Astrocyte of the hippocampus (primary cell): ENCODE measurements at places on chromosomes 4 and X.

DNA sequence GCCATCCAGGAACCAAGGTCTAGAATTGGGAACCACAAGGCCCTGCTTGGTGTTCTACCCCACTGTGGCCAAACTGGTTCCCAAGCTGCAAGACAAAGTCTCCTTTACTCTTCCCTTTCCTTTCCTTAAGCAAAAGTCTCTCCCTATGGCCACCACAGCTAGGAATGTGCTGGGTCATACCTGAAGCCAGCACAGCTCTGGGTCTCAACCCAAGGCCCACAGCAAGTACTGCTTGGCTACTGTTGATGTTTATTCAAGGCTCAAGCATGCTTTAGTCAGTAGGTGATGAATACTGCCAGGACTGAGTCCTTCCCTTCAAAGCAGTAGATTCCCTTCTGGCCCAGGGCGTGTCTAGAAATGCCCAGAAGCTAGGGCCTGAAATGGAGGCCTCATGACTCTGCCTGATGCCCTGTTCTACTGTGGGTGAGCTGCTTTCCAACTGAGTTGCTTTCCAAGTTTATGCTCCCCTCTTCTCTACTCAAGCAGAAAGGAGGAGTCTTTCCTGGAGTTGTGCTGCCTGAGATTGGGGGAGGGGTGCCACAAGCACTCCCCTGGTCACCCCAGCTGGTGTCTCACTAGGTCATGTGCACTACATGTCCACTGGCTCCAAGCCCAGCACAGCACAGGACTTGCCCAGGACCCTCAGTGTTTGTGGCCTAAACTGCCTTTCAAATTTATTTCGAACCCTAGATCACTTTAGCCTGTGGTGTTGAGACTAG lies 44.9 kb downstream of the STAP1 start:
- DNase-seq = no peak

GRCh38 chrX:140495739-140496138 lies 9.1 kb downstream of the SOX3 start:
- DNase-seq = no peak

DNA sequence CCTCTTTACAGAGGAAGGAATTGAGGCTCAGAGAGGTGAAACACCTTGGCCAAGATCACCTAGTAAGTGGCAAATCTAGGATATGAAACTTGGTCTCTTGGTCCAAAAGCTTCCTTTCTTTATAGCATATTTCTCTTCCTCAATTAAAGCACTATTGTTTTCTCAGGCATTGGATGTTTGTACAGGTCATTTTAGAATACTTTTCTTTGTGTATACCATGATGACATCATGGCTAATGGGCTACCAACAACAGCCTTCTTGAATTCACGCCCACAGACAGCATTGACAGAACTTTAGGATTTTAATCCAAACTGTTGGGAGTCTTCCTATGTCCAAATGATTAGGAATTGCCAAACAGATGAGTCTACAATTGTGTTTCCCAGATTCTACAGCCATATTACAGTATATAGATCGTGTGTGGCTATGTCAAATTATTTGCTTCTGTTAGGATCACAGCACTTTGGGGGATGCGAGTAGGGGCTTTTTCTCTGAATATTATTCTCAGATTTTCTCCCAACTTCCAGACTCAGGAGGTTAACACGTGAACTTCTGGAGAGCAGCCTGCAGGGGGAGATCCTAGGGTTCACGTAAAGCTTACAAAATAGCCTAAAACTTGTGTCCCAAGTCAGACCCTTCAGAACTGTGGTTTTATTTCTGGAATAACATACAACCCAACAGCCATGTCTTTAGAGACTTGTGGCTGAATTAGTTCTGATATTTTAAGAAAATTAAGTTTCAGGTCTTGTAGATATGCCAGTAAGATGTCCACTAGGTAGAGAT lies 191.8 kb downstream of the SHROOM3 start:
- DNase-seq = no peak

- peak; percentile 61 for DNase-seq
These were observed 130.2 kb downstream of the GASK1B start for GRCh38 chr4:158042591-158043030.

DNA sequence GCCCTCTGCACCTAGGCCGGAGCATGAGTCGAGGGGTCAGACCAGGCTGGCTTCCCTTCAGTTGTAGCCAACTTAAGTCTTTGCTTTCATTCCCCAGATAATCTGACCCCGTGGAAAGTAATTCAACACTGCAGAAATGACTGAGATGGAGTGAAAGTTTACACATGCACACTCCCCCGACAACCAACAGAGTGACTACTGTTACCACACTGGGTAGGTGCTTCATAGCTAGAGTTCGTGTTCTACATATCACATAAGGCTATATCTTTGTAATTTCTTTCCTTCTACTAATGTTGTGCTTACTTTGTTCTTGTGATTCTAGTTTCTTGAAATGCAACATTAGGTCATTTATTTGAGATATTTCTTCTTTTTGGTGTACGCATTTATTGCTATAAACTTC lies 7.2 kb upstream of the CTAG2 start:
- DNase-seq = no peak

DNA sequence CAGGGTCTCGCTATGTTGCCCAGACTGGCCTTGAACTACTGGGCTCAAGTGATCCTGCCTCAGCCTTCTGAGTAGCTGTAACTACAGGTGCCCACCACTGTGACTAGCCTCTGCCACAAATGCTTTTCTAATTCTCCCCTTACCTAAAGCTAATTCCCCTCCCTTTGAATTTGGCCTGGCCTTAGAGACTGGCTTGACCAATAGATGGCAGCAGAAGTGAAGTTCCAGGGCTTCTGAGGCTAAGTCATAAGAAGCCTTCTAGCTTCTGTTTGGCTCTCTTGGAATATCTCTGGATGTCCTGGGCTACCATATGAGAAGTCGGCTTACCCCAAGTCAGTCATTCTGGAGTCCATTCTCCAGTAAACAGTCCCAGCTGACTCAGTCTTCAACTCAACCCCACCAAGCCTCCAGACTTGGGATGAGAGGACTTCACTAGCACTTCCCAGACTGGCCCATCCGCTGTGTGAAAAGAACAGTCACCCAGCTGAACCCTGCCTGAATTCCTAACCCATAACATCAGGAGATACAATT lies 61.0 kb downstream of the HPRT1 start:
- DNase-seq = peak; percentile 73

GRCh38 chrX:35773958-35774564 lies 24.1 kb upstream of the MAGEB16 start:
- DNase-seq = no peak

DNA sequence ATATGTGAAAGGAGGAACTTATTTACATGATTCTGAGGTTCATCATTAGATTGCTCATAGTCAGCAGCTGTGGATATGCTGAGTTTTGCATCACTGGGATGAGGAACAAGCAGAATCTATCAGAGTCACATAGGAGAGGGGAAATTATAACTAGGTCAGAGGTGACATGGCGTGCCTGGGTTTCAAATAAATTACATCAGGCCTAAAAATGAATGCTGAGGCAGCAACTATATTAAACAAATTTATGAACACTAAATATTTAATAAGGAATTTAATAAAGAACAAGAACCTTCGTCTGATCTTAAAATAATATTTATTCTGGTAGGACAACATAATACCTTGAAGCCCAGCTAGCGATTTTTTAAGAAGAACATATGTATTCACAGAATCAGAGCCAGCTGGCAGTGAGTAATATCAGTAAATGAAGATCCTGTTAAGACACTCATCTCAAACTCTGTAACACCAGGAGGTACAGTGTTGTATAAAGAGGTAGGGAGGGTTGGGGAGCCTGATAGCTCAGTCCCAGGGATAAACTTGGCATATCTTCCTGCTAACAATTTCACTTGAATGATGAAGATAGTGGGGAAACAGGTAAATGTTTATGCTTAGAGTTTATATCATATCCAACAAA lies 60.9 kb upstream of the HS3ST1 start:
- DNase-seq = no peak

- no peak for DNase-seq
These were observed 782.2 kb downstream of the ARAP2 start for GRCh38 chr4:35461931-35462659.

- DNase-seq = no peak
These were observed 17.2 kb upstream of the PRDM5 start for GRCh38 chr4:120939693-120940092.

DNA sequence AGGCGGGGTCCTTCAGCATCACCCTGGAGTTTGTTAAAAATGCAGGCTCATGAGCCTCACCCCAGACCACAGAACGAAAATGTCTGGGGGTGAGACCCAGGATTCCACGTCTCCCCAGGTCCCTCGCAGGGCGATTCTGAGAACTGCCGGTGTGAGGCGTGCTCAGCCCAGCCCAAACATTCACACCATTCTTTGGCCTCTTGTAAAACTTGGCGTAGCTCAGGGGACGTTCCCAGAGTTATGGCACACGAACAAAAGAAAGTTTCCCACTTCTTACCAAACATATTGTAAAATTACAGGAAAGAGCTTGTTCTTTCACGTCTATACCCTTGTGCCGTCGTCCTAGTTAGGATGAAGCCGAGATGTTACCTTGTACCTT lies 12.9 kb downstream of the CD99 start:
- peak; percentile 87 for DNase-seq

- DNase-seq = peak; percentile 12
These were observed 146.5 kb downstream of the NDST3 start for GRCh38 chr4:118180776-118181175.

GRCh38 chrX:109590176-109590575 lies 34.8 kb downstream of the KCNE5 start:
- no peak for DNase-seq

DNA sequence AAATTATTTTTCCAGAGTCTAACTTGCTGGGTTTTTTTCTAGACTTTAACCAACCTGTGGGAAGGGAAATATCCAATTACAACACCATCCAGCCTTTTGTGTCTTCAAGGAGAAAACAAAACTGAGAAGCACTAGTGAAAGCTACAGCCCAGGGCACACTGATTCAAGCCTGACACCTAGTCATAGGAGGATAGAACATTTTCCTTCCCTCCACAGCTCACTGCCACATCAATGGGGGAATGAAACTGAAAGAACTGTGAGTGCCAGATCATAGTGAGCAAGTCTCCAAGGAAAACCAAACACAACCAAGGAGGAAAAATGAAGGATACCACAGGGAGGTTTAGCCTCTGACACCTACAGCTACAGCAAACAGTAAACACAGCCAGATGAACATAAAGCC lies 43.3 kb upstream of the MAGEA8 start:
- DNase-seq = peak; percentile 3

GRCh38 chr4:170803492-170803891 lies 713.7 kb upstream of the AADAT start:
- DNase-seq = no peak

DNA sequence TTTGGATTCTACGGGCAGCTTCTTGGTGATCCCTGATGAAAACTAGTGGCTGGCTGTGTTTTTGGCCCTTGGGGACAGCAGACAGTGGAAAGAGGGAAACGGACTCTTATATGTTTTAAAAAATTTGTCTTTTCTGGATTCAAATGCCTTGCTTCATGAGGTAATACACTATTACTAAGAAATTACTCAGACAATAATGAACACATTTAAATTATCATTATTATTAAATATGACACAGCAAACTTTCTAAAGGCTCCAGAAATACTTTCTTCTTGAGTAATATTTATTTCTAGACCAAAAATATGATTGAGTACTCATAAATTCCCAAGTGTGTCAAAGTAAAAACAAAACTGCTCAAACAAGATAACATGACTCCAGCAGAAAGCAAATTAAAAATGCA lies 520.7 kb upstream of the AADAT start:
- DNase-seq = no peak

DNA sequence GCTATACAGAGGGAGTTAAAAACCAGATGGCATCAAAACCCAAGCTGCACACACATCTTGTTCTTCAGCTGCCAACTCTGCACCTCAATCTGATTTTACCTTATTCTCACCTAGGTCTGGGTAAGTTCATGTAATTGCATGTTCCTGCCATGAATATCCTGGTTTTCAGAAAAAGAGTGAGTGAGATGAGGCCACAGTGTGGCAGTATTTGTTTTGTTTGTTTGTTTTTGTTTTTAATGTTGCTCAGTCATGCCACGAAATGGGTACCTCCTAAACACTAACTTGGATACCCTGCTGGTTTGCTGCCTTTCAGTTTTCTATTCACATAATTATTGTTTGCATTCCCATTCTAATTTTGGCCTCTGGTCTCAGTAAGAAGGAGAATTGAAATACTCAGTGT lies 22.5 kb downstream of the TMEM164 start:
- no peak for DNase-seq

GRCh38 chrX:43976205-43976604 lies 3.0 kb upstream of the NDP start:
- no peak for DNase-seq

- no peak for DNase-seq
These were observed 61.2 kb downstream of the UPRT start for GRCh38 chrX:75335127-75335458.

GRCh38 chr4:114684462-114684861 lies 85.9 kb downstream of the UGT8 start:
- no peak for DNase-seq

DNA sequence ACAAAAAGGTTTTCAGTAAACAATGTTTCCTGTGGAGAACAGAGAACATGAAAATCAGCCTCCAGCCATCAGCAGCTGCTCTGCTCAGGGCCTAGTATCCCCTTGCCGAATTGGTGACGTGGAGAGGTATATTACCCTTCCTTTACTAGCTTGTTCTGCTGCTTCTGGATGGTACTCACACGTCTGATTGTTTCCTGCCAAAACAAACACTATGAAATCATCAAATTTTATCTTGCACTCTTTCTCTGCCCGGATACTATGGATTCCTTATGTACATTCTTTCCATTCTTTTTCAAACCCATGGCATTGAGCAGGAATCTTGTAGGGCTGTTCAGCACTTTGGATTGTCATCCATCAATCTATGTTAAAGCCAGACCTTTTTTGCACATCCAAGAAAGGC lies 18.8 kb upstream of the METAP1 start:
- peak; percentile 32 for DNase-seq

DNA sequence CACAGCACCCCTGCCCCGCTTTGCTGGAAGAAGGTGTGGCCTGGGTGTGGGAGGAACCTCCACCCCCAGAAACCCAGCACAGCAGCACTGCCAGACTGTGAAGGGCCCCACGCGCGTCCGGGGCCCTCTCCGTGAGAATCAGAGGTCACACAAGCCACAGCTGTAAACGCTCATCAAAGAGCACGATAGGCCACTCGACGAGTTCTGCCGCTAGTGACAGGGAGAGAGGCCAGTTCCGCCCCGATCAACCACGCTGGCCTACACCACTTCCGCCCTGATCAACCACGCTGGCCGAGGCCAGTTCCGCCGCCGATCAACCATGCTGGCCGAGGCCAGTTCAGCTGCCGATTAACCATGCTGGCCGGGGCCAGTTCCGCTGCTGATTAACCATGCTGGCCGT lies 25.9 kb upstream of the ADRA2C start:
- no peak for DNase-seq

- DNase-seq = no peak
These were observed 86.2 kb downstream of the FHDC1 start for GRCh38 chr4:153022241-153022715.
